ENCODE measurements at places on chromosomes 6 and 20.
A peak's percentile ranks its signal among the peaks of the same experiment; 100 is the strongest.

DNA sequence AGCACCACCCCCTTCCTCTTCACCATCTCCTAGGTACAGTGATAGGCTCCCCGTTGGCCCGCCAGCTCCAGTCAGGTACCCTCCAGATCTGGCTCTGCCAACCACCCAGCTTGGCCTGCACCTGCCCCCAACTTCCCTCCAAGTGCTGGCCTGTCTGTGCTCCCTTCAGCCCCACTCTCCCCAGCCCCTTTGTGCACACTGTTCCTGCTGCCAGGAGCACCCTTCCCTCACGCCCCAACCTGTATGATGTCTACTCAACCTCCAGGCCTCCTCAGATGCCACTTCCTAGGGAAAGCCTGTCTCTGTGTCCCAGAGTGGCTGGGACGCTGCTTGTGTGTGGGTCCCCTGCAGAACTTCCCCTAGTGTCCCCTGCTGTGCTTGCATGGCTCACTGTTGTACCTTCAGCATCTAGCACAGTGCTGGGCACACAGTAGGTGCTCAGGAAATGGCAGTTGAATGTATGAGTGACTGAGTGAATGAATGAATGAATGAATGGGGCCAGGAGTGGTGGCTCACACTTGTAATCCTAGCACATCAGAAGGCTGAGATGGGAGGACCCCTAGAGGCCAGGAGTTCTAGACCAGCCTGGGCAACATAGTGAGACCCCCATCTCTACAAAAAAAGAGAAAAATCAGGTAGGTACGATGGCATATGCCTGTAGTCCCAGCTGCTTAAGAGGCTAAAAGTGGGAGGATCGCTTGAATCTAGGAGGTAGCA, 3.0 kb downstream of the ZBP1 start:
- DNase-seq, result no peak

DNA sequence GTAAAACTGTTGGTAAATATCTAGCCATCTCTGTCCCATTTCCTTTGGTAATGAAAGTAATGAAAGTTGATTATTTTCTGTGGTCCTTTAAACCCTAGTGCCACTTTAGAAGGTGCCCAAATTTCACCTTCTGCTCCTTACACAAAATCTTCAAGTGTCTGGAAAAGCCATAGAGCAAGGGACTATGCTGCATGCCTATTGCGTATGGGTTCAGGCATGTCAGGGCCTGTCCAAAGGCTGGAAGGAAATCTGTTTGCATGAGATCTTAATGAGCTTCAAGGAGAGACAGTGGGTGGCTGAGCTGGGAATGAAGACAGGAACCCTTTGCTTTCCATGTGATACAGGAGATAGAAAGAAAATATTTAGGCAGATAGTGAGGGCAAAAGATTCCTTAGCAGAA, 66.6 kb upstream of the CCN6 start:
- no peak for DNase-seq

DNA sequence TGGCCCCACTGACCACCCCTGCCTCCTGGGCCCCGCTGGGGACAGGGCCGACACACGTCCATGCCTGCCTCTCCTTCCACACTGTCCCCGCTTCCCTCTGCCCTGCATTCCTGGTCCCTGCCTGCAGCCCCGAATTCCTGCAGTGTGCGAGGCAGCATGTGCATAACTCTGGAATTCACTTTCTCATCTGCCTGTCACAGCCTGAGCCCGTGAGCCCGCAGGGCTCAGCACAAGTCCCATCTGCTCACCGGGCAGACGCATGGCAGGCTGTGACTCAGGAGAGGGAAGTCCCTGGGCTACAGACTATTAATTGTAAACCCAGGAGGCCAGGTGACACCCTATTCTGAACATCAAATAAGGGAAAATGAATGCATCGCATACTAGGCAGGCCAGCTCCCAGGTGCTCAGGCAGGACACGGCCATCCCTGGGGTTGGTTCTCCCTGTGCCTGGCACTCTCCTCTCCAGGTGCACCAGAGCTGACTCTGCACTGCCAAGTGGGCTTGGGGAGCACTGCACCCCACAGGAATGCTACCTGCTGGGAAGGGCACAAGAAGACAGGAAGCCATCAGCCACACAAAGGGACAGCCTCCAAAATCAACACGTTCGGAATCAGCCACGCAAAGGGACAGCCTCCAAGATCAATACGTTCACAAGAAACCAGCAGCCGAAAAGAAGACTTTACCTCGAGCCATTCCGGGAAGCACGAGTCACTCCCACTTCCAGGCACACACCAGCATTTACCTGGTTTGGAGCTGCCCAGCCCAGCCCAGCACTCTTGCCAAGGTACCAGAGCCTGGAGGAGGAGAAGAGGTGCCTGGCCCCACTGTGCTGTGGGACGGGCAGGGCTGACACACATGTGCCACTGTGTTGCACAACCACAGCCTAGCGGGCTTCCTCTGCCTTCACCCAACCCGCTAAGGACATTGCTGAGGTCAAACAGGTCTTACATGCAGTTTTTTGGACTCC, 65.9 kb downstream of the DLL1 start:
- DNase-seq, result peak; percentile 4

GRCh38 chr6:75931011-75931680, 141.3 kb downstream of the IMPG1 start:
- DNase-seq, result peak; percentile 45

DNA sequence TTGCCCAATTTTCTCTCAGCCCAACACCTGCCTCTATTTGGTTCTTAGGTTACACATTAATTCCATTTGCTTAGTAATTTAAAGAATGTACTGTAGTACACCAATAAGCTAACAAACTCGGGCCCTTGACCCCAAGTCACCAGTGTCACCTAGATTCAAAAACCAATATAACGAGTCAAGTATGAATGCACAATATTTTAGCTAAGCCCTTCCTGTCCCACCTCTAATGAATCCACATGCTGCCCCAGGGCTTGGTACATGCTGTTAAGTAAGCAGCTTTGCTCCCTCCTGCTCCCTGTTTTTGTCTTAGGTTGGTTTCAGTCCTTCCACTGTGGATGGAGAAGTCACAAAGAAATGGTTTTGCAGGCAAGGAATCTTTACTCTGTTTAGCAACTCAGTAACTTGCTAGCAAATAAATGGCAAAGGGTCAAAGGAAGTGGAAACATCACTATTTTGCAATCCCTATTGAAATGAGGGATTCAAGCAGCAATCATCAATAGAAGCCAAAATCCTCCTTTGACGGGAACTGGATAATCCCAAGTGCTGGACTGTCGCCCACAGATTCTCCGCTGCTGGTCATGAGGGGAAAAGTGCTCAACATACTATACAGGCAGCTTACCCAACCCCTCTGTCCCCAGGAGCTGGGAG, 5.0 kb upstream of the MPC1 start:
- DNase-seq, result no peak

DNA sequence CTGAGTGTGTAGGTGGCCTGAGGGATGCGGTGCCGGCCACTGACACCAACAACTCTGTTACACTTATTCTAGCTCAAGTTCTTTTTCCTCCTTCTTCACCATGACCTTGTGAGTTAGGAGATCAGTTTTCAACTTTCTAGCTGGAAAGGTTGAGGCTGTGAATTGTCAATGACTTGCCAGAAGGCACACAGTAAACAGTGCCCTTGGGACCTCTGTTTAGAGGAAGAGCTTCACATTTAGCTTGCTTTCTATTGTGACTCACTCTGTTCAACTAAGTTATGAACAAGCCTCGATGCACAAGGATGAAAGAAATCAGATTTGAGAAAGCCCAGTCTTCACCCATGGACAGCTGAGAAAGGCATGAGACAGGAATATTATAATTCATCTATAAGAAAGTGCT, 455.6 kb downstream of the MAFB start:
- DNase-seq, result no peak

- DNase-seq, result no peak
Observed at GRCh38 chr6:83862776-83863471, 3.4 kb downstream of the CYB5R4 start.

- peak; percentile 34 for DNase-seq
Observed at GRCh38 chr6:153001767-153002612, 519 bp downstream of the MTRF1L start.

- DNase-seq, result peak; percentile 79
Observed at GRCh38 chr6:73739096-73739495, 43.1 kb downstream of the CD109 start.
